ENCODE measurements at places on chromosomes 4 and X.

DNA sequence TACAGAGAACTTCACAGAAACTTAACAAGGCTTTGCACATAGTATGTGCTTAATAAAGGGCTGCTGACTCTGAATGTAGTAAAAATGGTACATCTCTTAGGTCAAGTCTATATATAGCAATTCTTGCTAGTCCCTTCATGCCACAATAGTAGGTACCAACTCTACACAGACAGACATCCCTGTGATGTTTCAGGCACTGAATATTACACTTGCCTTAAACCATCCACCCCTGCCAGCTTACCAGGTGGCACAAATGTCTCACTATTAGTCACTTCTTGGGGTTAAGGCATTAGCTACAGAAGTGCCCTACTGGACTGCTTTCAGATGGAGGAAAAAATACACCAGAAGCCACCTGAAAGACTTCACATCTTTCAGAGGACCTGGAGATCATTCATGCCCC, 86.3 kb upstream of the CITED1 start:
- no peak for DNase-seq

DNA sequence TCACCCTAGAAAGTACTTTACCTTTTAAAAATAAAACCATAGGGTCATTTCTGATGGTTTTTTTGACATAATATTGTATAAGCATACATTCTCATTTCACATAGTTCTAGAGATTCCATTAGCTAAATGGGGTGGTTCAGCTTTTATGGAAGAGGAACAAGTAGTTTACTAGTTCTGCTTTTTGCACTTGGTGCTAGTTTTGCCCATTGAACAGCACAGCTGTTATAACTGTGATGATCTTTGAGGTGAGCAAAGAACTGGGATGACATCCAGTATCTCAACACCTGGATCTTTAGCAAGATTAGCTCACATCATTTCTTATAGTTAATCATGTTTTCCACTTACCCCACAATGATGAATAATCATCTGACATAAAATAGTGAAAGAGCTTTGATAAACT, 40.9 kb downstream of the MOB1B start:
- DNase-seq = no peak

GRCh38 chr4:3533423-3533820, 1.2 kb upstream of the LRPAP1 start:
- DNase-seq = no peak

- no peak for DNase-seq
Observed at GRCh38 chr4:97153042-97153441, 990.2 kb downstream of the STPG2 start.

DNA sequence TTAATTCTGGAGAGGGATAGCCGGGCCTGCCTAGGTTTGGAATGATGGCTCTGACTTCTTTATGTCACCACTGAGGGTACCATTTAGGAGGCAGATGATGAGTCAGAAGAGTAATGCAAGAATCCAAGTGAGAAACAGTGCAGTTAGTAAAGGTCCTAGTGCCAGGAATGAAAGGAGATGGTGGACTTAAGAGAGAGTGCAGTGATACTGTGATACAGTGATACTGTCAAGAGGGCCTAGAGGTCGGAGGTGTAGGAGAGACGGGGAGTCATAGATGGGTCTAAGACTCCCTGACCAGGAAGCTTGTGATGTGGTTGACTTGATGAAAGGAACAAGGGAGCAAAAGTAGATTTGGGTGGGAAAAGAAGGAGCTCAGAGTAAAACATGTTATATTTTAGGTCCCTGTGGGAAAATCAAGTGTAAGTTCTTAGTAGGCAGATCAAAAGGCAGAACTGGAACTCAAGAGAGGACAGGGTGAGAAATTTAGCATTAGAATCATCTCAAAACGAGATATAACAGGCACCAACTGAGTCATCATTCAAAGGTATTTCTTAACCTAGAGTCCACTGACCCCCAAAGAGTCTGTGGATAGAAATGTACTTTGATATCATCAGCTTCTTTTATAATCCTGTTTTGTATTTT, 85.0 kb downstream of the NFKB1 start:
- peak; percentile 45 for DNase-seq

GRCh38 chr4:138400543-138400942, 158.4 kb upstream of the SLC7A11 start:
- DNase-seq = no peak

- DNase-seq = no peak
Observed at GRCh38 chr4:119666653-119667091, 38.1 kb upstream of the PDE5A start.

DNA sequence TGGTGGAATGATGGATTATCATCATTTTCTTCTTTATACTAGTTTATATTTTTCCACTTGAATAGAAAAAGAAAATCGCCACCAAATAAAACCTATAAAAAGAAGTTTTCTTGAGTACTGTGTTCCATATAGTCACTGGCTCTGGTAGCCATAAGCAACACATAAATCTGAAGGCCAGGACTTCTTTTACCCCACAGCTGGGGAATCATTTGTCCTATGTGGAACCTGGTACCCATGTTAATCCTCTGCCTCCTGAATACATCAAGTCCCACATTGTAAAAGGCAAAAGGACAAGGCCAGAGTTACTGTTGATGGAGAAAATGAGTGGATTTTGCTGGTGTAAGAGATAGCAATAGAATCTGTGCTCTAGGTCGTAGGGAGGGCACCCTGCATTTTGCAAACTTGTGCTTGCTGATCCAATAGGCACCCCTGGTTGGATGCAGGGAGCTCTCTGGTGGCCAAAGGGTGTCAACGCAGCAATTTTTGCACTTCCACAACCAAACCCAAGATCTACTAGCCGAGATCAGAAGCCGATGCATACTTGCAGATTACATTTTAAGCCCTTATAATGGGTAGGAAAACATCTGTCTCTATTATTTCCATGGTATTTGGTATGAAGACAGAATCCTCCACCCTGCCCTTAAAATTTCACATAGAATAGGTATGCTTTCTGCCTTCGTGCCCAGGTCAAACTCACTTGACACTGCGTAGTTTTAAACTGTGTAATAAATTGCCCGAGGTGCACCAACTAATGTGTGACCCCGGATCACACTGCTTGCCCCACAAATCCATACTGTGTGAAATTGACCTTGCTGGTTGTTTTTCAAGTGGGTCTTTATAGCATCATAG, 146.2 kb upstream of the SCML1 start:
- DNase-seq = peak; percentile 49

DNA sequence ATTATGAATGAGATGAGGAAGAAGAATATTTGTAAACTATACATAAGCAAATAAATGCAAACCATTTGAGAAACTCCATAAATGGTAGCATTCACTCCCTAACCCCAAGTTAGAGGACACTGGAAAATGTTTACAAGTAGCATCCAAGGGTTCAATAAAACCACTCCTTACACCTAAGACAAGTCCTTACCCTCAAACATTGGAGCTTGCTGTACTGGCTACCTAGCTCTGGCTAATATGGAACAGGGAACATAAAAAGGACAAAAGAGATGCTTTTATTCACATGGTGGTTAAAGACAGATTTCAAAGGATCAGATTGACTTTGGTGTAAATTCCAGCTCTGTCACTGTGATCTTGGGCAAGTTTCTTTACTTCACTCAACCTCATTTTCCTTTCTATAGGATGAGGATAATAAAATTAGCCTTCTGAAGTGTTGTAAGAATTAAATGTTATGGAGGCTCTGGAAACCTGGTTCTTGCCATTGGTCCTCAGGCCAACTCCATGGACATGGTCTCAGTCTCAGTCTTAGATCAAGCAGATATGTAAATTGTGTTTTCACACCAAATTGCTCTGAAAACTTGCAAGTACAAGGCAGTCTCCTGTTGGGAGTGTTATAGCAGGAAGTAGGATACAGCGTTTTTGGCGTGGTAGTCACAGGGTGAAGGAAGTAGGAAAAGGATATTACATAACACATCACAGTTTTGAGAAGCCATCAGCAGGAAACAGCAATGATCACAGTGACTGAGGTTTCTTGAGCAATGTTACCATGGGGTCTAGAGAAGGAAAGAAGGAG, 3.3 kb downstream of the CXCL1 start:
- DNase-seq = no peak

DNA sequence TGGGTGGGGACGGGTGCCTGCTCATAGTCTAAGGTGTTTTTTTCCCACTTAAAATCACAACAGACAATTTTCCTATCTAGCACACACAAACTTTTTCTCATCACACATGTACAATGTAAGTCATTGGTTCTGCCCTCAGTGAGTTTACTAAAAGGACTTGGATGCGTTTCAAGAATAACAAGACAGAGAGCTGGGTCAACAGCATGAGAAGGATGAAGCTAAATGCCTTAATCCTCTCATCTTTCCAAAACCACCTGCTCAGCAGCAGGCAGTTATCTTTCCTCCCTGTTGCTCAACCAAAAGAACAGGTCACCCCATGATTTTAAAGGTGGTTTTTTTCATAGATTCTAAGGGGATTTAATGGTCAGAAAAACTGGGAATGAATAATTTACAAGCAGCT, 40.1 kb downstream of the OFD1 start:
- DNase-seq = no peak

GRCh38 chr4:14646831-14647230, 355.4 kb upstream of the CPEB2 start:
- DNase-seq = no peak

DNA sequence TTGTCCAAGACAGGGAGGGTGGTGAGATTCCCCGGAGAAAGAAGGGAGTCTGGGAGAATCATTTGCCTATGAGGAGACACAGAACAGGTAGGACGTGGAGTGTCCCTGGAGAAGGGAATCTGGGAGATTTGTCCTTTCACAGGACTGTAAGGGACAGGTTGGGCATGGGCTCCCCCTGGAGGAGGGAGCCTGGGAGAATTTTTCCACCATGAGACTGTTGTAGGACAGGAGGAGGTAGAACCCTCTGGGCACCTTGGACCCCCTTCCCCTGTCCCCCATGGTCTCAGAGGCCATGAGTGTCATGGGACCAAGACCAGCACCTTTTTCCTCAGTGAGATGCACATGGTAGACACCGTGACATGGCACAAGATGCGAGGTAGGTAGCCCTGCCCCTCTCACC, 2.8 kb downstream of the PORCN start:
- no peak for DNase-seq

DNA sequence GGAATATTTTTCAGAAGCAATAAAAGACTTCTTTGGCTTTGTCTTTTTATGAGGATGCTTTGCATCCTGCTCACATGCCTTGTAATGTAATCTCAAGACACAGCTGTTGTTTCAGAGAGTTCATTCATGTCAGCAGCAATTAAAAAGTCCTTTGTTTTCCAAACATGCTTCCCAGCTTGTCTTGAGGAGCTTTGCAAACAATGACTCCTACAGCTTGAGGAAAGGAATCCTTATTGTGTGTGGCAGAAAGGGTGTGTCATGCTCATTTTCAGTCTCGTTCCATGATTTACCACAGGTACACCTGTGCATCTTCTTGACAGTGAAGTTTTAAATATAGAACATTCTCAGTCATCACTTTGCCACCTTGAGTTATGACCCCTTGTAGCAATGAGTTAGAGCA, 139.2 kb upstream of the AADAT start:
- DNase-seq = no peak

- no peak for DNase-seq
Observed at GRCh38 chr4:163331629-163332376, 593 bp downstream of the NPY1R start.

- DNase-seq = peak; percentile 14
Observed at GRCh38 chr4:27176400-27176799, 315.8 kb downstream of the STIM2 start.

DNA sequence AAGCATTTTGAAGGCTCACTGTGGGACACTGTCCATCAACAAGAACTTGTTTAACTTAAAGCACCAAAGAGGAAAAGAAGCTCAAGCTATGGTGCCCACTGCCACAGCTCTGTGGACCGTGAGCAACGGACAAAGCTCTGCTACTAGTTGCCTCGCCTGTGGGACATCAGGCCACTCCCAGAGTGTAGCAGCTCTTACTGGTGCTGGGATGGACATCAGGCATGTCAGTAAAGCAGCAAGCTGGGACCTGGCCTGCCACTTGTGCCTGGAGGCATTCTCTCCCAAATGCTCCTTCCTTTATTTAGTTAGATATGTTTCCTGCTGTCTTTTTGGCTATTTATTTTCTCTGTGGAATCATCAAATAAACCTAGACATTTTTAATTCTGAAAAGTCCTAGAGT, 46.7 kb downstream of the TMEM154 start:
- DNase-seq = no peak

GRCh38 chr4:81424816-81425755, 46.6 kb downstream of the RASGEF1B start:
- DNase-seq = no peak

GRCh38 chrX:42770566-42770965, 7.4 kb downstream of the PPP1R2C start:
- DNase-seq = no peak

- no peak for DNase-seq
Observed at GRCh38 chr4:78629991-78630541, 78.5 kb downstream of the ANXA3 start.

DNA sequence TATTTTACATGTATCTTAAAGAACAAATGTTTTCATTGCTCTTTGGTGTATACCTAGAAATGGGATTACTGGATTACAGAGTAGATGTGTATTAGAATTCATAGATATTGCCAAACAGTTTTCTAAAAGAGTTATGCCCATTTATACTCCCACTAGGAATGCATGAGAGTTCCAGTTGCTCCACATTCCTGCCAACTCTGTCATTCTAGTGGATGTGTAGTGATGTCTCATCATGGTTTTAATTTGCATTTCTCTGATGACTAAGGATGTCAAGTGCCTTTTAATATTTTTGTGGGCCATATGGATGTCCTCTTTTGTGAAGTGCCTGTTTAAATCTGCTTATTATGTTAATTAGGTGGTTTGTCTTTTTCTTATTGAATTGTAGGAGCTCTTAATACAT, 65.6 kb upstream of the BMP2K start:
- DNase-seq = no peak

DNA sequence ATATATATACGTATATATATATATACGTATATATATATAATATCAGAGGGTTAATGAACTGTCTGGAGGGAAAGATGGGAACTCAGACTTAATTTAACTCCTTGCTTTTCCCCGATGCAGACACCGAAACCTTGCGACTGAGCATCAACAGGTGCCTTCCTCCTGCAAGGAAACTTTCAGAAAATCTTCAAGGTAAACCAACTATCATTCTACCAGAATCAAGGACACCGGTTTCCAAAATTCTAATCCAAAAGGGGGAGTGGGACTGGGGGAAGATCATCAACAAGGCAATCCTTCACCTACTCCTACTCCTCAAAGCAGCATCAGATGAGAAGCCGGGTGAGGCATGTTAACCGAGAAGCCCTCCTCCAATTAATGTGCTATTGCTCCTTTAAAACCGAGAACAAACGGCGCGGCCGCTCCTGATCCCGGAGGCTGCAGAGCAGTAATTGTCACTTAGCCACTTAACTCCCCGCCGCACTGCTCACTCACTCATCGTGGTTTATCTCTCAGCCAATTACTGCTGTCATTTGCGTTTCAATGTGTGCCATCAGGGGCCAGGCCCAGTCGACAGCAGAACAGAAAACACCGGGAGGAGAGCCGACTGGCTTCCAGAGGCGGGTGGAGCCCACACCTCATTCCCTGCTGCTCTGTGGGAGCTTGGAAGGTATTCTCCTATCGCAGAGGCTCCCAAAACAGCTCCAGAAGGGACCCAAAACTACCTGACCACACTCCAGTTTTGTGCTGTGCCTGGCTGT, 61.7 kb downstream of the MAML3 start:
- DNase-seq = no peak

- DNase-seq = peak; percentile 75
Observed at GRCh38 chrX:120308959-120309872, 2.0 kb downstream of the TMEM255A start.

Data from activated CD4-positive, alpha-beta T cell treated with anti-CD3 and anti-CD28 coated beads, Interleukin-2, Interleukin-6, amounts not matched to agents 100 ng/mL and 50 ng/mL, durations not matched to agents 16 hours and 8 hours (primary cell).